IPS-NIHi11 (cell line): ENCODE measurements at places on chromosomes 13 and 19.

DNA sequence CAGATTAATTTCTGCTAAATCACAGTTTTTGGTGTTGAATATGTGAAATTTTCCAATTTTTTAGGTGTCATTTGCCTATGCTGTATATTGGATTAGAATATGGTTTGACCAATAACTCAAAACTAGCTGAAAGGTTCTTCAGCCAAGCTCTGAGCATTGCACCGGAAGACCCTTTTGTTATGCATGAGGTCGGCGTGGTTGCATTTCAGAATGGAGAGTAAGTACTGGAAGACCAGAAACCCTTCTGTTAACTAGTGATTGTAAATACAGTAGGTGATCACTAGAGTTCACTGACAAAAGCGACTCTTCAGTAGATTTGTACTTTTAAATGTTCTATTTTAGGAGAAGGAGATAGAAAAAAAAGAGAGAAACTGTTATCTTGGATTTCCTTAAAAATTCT, 22.3 kb downstream of the CDC16 start:
- no peak for DNase-seq

GRCh38 chr19:31761281-31761913, 412.2 kb upstream of the TSHZ3 start:
- DNase-seq, result peak; percentile 36

DNA sequence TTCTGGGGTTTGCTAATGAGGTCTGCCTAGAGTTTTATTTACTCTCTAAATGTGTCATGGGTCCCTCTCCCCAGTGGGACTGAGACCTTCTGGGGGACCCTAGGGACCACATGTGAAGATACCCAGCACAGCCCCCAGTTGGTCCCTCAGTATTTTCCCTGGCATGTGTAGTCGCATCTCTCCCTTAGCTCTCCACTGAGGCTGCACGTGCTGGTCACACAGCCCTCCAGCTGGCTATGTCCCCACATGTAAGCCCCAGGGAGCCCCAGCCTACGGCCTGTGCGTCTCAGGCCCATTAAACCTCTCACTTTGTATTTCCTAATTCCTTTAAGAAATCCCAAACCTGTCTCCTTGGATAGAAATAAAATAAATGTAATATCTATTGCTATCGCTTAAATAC, 189.6 kb upstream of the TSHZ3 start:
- no peak for DNase-seq

- no peak for DNase-seq
These were observed 50.5 kb downstream of the SLITRK1 start for GRCh38 chr13:83831796-83832195.

GRCh38 chr13:93857126-93857525, 622.4 kb downstream of the DCT start:
- DNase-seq, result no peak

DNA sequence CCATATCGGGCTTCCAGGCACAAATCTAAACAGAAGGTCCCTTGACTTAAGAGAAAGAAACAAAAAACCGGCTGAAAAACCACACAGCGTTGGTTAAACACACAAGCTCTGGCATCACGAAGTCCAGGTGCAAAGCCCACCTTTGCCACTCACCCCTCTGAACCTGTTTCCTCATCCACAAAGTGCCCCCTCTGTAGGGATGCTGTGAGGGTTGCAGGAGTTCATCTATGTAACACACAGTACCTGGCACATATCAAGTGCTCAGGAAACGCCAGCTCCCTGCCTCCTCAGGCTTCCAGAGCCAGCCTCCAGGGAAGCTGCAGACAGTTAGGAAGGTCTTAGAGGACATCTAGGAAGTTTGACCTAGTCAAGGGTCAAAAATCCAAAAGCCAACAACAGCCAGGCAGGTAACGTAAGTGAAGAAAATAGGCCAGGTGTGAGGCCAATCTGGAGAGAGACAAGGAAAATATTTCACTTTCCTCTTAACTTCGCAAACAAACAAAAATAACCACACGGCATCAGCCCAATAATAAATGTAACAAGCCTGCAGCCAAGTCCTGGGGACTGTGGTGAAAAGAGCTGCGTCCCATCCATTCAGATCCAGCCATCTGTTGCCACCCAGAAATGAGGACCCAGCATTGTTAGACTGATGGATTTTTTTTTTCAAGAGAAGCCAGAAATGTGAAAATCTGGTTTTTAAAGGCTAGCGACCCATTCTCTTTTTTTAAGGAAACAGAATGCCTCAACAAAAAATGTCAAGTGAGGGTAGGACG, 10.0 kb downstream of the KDELR1 start:
- no peak for DNase-seq

DNA sequence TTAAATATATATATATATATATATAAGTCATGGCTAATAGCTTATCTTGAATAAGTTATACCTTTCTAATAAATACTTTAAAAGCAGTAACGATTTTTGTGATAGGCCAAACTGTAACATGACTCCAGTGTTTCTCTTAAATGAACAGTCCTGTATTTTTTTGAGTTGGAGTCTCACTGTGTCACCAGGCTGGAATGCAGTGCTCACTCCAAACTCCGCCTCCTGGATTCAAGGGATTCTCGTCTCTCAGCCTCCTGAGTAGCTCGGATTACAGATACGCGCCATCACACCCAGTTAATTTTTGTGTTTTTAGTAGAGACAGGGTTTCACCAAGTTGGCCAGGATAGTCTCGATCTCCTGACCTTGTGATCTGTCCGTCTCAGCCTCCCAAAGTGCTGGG, 814.2 kb upstream of the SLITRK5 start:
- no peak for DNase-seq
